ENCODE measurements at places on chromosomes 11 and 22.
A peak's percentile ranks its signal among the peaks of the same experiment; 100 is the strongest.

DNA sequence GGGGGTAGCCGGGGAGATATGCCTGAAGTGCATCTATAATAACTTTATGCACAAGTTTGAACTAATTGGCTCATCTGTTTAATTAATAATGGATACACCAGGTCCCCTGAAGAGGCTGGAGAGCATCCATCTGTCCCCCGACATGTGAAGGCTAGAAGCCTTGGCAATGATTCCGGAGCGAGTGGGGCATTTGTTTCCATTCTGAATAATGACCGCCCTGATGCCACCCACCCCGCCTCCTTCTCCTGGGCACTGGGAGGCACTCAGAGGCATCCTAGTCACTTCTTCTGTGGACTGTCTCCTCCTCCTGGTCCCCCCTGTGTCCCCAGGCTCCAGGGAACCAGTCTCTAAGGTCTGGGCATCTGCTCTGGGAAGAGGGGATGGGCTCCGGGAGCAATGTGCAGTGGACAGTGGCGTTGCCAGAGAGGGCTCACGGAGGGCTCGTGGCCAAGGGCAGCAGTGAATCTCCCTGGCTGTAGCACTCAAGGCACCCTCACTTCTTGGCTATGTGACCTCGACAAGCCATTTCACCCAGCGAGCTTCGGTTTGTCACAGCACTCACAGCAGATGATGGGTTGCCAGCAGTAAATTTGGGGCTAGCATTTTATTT lies 64.7 kb downstream of the TSPAN18 start:
- no peak for DNase-seq

- DNase-seq: no peak
Measured at GRCh38 chr11:47979378-47980087, 826 bp upstream of the PTPRJ start.

DNA sequence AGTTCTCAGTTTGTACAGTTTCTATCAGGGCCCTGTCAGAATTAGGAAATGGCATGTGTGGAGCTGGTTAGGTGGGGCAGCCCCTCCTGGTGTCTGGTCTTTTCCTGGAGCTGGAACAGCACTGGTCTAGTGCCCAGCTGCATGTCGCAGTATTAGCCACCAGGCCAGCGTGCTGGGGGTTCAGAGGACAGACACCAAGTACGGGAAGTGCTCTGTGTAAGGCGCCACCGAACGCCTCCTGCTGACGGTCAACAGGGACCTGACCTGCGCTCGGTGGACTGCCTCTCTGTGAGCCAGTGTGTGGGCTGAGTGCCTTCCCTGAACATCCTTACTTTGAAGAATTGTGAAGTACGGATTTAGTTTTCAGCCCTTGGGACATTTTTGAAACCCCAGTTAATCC lies 33.9 kb downstream of the AP2A2 start:
- DNase-seq: no peak

GRCh38 chr22:24803064-24803542 lies 2.9 kb upstream of the SGSM1 start:
- DNase-seq: peak; percentile 17

DNA sequence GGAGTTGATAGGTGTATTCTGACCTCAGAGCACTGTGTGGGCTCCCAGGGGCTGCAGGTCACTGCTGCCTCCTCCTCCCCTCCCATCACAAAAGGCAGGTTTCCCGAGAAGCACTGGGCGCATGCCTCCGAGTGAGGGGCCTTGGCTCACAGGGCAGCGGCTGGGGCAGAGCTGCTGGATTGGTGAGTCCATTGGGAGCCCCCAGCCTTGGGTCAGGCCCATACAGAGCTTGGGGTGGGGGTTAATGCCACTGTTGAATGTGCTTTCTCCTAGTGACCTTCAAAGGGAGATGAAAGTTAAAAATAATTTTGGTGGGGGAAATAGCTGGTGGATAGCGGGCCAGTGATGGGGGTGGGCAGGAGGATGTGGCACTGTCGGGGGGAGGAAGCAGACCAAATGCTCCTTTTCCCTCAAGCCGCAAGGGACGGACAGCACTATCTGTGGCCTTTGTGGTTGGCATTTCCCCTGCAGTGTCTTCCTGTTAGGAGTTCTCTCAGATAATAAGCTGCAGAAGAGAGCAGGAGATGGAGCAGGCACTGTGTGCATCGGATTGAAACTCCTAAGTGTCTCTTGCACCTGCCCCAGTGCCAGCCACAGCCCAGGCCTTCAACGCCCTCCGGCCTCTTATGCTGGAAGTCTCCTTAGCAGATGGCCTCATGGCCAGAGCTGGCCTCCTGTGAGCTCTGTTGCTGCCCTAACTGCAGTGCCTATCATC lies 3.2 kb downstream of the TUBA8 start:
- DNase-seq: no peak

DNA sequence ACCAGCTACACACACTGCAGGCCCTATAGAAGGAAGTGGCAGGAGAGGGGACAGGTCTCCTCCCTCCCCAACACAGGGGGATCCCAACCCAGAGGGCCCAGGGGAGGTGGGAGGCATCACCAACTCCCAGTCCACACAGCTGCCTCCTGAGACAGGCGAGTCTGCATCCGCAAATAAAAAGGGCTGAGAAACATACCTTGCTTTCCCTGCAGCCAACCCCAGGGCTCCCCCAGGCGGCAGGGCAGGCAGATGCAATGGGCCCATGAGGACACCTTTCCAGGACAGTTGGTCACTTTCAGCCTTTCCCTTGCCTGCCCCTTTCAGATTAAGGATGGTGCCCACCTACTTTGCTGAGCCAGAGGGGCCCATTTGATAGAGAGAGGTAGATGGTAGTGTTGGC lies 180.0 kb downstream of the BRD1 start:
- DNase-seq: no peak

DNA sequence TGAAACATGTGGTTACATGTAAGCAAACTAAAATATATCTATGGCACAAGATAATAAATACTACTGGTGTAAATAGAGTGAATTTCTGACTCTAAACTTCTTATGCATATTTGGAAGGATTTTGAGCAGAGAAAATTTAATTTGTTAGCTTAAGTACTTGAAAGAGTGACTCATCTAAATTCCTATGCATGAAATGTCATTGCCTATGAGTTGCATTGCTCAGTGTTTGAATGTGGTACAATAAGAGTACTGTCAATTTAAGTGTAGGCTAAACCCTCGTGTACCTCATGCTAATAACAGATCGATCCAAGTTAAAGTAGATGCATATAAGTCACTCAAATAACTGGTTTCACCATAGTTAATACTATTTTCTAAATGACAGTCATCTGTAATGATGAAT lies 5.3 kb upstream of the CARD18 start:
- no peak for DNase-seq

DNA sequence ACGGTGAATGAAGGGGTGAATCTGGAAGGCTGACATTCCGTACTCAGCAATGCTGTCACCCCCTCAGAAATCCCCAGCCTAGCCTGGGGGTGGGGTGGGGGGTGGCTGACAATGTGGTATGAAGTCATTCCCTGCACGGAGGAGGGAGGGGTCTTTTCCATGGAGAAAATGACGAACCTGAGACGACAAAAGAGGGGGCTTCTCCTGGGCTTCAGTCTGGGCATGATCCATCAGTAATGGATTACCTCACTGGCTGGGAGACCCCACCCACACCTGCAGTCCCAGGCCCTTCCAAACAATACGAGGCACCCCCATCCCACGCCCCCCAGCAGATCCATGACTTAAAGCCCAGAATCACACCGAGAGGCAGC lies 1.0 kb downstream of the KIAA0930 start:
- no peak for DNase-seq

DNA sequence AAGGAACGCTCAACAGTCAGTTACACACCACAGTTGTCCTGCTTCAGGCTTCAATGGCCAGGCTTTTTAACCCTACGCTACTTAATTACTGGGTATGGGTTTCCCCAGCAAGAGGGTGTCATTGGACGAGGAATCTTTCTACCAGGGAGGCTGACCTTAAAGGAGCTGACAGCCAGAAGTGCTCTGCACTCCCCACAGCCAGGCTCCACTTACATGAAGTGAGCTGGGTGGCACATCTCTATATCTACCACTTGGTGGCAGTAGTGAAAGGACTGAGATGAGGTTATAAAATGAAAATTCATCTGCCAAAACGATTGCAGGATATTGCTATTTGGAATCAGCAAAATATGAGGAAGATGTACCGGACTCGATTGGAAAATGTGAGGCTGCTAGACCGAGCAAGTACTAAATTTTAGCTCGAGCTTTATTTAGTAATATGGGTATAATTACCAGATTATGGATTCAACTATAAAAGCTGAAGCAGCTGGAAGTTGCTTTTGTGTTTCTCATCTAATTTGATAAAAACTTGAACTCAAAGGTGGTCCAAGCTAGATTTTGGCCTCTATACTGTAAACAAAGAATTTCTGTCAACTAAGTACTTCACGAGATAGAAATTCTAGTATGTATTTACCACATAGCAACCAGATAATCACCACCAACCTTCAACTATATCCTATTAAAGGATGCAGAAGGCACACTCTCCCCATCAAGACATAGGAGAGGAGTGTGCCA lies 53.9 kb upstream of the CEP126 start:
- peak; percentile 12 for DNase-seq

DNA sequence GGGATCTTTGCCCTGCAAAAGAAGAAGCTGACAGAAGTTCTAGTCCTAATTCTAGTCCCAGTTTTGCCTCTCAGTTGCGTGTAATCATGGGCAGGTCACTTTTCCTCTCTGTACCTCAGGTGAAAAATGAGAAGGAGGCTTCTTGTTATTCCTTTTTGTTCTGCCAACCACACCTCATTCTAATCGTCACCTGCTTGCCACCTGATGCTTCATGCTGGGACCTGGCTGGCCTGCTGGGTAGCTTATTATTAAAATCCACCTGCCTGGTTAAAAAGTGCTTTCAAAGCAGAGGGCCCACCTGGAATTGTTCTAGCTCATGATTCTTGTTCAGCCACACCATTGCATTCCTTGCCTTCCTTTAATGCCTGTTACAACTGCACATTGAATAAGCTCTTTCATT lies 8.4 kb upstream of the ALG8 start:
- no peak for DNase-seq
